ENCODE measurements at places on chromosomes 5 and 9. TPM values are rescaled to one million over a fixed set of nuclear protein-coding genes. Genes with fewer than 3 reads are reported as not detected.
A peak's percentile ranks its signal among the peaks of the same experiment; 100 is the strongest.

GRCh38 chr9:36450110-36450732 lies 50.2 kb upstream of the RNF38 start:
- no peaks in the 10 kb centered on the region for H3K36me3 ChIP-seq
- no peak overlapping the region for H3K27ac ChIP-seq

DNA sequence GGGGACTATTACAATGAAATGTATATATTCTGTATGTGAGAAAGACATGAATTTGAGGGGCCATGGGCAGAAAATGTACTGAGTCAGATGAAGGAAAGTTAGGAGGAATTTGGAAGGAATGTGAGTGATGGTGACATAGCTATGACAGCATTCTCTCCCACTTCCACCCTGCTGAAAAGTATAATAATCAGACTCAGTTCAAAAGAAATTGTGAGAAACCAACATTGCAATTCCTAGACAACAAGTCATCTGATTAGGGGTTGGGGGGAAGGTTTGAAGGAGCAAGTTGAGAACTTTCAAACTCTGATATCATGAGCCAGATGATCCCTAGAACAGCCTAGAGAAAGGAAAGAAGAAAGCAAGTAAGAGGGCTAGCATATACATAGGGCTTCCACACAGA lies 370.6 kb downstream of the DMRTA1 start:
- H3K4me1 ChIP-seq = no peaks in the 10 kb centered on the region
- no peaks in the 10 kb centered on the region for H3K27me3 ChIP-seq
- H3K36me3 ChIP-seq = no peaks in the 10 kb centered on the region

DNA sequence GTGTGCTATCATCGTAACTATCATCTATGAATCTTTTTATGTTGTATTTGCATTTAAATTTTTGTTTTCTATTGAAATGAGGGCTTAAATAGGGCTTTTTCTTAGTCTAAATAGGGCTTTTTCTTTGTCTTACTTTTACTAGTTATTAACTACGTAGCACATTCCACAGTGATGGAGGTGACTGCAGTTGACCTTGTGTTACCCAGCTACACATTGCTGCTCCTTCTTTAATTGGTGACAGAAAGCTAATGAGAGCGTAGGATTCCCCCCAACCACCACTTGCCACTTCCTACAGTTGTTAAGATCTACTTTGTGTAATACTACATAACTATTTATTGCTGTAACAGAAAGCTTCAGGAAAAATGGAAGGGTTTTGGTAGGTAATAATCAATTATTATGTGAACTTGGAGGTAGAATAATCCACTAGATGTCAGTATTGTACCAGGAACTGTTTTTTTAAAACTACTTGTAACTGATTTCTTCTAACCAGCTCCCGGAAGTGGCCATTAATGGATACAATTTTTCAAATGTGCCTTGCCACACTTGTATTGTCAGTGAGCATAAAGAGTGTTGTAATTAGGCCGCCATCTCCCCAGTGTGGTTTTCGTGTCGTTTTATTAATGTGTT lies 18.0 kb downstream of the MTRR start:
- H3K4me3 ChIP-seq = no peak overlapping the region
- no peaks in the 10 kb centered on the region for H3K27me3 ChIP-seq
- H3K36me3 ChIP-seq = peaks cover 11% of the 10 kb centered on the region
- H3K4me1 ChIP-seq = peaks cover 1% of the 10 kb centered on the region
- DNase-seq = peak; percentile 15
- no peak overlapping the region for H3K27ac ChIP-seq

- DNase-seq = no peak
- H3K27me3 ChIP-seq = peaks cover 52% of the 10 kb centered on the region
- H3K27ac ChIP-seq = no peak overlapping the region
- H3K4me1 ChIP-seq = no peaks in the 10 kb centered on the region
- no peak overlapping the region for H3K4me3 ChIP-seq
These were observed 71.4 kb downstream of the TLR4 start for GRCh38 chr9:117775591-117775990.

DNA sequence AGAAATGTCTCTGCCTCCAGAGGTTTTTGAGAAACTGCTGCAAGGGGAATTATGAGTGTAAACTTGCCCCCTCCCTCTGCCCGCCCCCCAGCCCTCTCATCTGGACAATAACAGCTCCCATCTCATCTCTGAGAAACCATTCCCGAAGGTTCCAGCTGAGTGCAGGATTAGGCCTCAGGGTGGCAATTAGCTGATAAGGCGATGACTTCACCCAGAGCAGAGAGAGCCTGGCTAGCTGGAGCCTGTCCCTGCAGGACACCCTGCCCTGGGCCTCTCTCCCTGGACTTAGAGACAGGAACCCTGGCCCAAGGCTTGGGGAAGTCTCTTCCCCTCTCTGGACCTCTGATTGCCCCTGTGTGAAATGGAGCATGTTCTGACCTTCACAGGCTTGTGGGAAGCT lies 45.7 kb upstream of the HAND1 start:
- H3K4me3 ChIP-seq = no peak overlapping the region
- no peak overlapping the region for H3K27ac ChIP-seq
- H3K27me3 ChIP-seq = peaks cover 37% of the 10 kb centered on the region

GRCh38 chr5:171989276-171989675 lies 17.2 kb downstream of the FBXW11 start:
- peaks cover 58% of the 10 kb centered on the region for H3K4me1 ChIP-seq
- no peaks in the 10 kb centered on the region for H3K27me3 ChIP-seq
- H3K27ac ChIP-seq = peak overlapping the region; percentile 86
- DNase-seq = no peak

GRCh38 chr9:18068900-18069299 lies 405.1 kb upstream of the ADAMTSL1 start:
- H3K4me3 ChIP-seq = no peak overlapping the region
- no peaks in the 10 kb centered on the region for H3K4me1 ChIP-seq

GRCh38 chr5:151071021-151071420 lies 9.8 kb downstream of the TNIP1 start:
- H3K36me3 ChIP-seq = peaks cover 3% of the 10 kb centered on the region
- peak overlapping the region; percentile 84 for H3K27ac ChIP-seq
- no peaks in the 10 kb centered on the region for H3K27me3 ChIP-seq
- H3K4me3 ChIP-seq = no peak overlapping the region
- no peak for DNase-seq

DNA sequence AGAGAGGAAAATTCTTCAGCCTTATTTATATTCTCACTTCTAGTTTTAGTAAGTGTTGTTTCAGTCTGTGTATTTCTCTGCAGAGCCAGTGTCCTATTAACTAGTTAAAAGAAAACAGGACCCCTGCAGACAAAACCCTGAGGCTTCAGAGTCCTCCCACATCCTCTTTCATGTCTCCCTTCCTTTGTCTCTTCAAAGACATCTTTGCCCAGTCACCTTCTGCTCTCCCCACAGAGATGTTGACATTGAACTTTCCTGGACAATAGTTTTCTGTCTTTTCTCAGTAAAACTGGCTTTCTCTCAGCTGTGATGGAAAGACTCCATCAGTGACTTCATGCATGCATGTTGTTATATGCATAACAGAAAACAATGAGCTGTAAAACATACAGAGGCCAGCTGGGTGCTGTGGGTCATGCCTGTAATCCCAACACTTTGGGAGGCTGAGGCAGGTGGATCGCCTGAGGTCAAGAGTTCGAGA lies 20.2 kb downstream of the GRAMD2B start:
- no peak for DNase-seq
- no peaks in the 10 kb centered on the region for H3K27me3 ChIP-seq
- no peak overlapping the region for H3K27ac ChIP-seq
- no peaks in the 10 kb centered on the region for H3K36me3 ChIP-seq
- H3K4me1 ChIP-seq = peaks cover 4% of the 10 kb centered on the region
- no peak overlapping the region for H3K4me3 ChIP-seq

MCTP1 gene
- 0.39 TPM for polyA plus RNA-seq

GARIN3 gene
- not detected for polyA plus RNA-seq

NR2F1 gene
- not detected for polyA plus RNA-seq

SHC3 gene
- polyA plus RNA-seq = not detected

All from naive B cell (primary cell).